ENCODE measurements at places on chromosomes 5 and 9.

DNA sequence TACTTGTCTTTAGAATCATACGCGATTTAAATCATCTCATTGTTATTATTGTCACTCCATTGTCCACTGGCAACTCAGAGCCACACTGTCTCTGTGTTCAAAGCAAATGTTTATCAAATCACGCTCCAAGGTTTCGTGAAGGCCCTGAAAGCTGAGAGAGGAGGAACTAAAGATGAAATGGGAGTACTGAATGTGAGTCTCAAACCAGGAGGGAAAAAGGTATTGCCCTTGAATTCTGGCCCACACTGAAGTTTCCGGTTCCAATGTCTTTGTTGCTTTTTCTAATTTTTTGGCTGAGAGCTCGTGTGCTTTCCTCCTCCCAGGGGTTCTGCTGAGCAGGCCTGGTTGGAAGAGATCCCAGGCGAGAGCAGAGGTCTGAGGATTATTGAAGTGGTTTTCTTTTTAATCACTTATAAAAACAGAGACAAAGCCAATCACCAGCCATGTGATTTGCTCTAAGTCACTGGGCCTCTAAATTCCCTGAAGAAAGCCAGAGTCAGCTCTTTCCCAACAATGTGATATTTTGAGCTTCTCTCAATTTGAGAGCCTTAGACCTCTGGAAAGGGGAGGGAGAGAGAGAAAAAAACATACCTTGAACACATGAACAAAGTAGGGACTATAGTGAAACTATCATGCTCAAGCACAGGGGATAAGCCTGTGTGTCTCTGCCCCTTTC, 420.8 kb upstream of the GRAMD2B start:
- peak; percentile 96 for DNase-seq

DNA sequence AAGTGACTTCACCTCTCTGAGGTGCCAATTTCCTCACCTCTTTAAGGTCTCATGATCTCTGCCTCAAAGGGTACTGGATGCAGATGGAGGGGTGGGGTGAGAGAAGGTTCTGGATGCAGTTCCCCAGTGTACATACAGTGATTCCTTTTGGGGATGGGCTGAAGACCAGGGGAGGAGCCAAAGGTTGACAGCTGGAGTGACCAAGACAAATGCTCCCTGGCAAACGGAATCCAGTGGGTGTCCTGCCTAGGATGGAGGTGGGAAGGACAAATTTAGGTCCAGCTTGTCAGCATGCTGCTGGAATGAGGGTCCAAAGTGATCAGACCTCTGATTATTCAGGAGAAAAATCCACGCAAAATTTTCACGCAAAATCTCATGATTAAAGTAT, 7.3 kb upstream of the LMX1B start:
- DNase-seq, result no peak

DNA sequence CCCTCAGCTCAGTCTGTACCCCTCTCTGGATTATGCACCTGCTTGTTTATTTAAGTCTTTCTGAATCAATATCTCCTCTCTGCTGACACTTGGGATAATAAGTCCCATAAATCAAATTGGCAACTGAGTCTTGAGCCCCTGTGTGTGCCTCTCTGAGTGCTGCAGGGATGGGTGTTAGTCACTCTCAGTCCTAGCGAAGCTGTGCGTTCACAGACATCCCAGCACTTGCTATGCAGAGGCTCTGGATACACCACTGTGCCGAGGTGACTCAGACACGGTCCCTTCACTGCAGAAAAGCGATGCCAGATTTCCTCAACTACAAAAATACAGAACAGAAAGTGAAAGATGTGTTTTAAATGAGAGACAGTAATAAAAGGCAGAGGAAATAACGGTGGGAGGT, 4.1 kb upstream of the KCNMB1 start:
- peak; percentile 28 for DNase-seq

- peak; percentile 92 for DNase-seq
These were observed 371.2 kb downstream of the NFIB start for GRCh38 chr9:13942695-13943094.

DNA sequence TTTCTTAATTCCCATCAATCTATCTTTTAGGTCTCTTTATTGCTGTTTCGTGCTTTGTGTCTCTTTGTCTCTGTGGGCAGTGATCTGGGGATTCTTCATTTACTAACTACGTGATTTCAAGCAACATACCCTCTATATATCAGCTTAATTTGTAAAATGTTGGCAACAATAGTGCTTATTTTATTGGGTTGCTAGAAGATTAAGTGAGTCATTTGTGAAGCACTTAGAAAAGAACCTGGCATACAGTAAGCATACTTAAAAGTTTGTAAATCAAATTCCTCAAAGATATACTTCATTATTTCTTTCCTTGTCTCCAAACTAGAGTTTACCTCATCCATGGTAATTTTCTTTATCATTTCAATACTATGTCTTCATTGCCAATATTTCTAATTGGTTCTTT, 669.7 kb downstream of the MAT2B start:
- peak; percentile 39 for DNase-seq

DNA sequence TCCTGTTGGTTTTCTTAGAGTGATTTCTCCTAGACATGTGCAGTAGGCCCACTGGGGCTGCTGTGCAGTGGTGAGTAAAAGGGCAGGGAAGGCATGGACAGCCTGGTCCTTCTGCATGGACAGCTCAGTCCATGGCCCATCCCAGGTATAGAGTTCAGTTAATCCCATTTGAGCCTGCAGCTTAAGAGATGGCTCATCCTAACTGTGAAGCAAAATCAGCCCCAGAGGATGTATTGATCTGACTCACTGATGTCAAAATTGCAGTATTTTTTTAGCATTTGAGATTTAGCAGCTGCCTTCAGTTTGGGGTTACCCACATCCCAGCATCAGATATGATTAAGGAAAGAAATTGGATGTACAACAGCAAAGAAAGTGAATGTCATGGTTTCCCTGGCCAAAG, 93.4 kb downstream of the PDE6A start:
- no peak for DNase-seq

GRCh38 chr5:157902449-157903116, 43.6 kb upstream of the CLINT1 start:
- DNase-seq, result no peak

GRCh38 chr5:82794876-82795275, 282.3 kb downstream of the TMEM167A start:
- DNase-seq, result no peak

DNA sequence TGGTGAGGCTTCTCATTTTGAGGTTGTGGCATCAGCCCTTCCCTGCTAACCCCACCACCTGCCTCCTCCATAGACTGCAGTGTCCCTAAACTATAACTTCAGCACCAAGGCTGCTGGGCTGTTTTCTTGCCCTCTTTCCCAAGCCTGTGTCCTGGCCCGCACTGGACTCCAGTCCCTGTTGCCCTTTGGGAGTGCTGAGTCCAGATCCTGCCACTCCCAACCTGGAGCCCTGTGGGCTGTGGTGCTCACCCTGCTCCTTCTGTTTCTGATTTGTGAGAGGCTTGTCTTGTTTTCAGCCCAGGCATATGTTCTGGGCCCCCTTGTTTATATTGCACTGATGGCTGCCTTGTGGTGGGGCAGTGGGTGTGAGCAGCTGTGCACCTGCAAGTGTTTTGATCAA, 39.7 kb upstream of the RNU6ATAC start:
- no peak for DNase-seq

GRCh38 chr9:22522206-22522740, 75.6 kb downstream of the DMRTA1 start:
- no peak for DNase-seq

DNA sequence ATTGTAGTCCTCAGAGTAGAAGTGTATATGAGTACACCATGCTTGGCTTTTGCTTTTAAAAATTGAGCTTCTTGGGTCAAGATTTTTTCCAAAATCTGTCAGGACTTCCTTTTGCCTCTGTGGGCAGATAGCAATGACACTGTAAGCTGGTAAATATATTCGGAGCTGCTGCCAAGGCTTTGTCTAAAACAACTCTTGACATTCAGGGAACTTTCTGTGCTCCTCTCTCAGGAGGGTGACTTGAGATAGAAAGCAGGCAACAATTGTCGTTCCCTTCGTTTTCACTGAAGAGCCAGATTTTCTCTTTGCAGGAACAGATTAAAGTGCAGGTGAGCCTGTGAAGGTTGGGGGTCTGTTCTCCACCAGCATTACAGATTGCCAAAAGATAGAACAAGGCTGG, 230.5 kb downstream of the MAST4 start:
- DNase-seq, result no peak

GRCh38 chr9:133057006-133057405, 4.8 kb upstream of the CEL start:
- DNase-seq, result no peak

GRCh38 chr5:142412581-142412980, 87.8 kb upstream of the SPRY4 start:
- DNase-seq, result no peak

DNA sequence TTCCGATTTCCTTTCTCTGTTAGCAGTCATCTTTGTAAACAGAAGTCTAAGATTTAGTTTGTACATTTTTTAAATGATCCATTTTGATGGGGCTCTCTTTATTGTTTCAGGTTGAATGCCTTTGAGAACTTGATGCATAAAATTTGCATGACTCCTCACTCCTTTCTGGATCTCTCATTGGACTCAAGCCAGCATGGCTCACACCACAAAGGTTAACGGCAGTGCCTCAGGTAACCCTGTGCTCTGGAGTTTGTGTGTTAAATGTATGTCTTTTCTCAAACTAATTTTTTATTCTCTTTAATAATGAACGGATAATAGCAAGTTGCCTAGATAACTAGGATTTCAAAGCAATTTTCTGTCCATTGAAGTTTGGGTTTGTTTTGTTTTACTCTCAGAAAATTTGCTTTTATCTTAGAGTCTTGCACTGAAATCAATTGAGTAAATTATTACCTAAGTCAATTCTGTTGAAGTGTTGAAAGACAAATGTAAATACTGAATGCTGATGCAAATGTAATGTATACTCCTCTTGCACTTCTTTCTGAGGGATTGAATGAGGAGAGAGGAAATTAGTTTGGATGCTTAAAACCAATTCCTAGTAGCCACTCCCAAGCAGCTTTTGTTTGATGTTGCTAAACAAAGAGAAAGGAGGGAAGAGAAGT, 164.6 kb upstream of the DMRT1 start:
- DNase-seq, result no peak

GRCh38 chr9:126642010-126642744, 28.4 kb downstream of the LMX1B start:
- DNase-seq, result no peak

- DNase-seq, result no peak
These were observed 523.0 kb upstream of the PTPRD start for GRCh38 chr9:11135851-11136250.

DNA sequence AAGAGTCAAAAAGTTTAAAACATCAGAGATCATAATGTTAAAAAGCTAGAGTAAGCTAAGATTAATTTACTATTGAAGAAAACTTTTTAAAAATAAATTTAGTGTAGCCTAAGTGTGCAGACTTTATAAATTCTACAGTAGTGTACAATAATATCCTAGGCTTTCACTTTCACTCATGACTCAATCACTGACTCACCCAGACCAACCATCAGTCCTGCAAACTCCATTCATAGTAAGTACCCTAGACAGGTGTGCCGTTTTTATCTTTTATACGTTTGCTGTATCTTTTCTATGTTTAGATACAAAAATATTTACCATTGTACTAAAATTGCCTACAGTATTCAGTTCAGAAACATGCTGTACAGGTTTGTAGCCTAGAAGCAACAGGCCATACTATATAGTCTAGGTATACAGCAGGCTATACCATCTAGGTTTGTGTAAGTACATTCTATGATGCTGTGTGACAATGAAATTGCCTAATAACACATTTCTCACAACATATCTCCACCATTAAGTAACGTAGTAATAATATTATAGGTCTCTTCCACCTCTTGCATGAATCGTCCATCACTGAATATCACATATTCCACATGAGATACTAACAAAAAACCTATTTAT, 59.2 kb downstream of the MEGF9 start:
- DNase-seq, result peak; percentile 5

DNA sequence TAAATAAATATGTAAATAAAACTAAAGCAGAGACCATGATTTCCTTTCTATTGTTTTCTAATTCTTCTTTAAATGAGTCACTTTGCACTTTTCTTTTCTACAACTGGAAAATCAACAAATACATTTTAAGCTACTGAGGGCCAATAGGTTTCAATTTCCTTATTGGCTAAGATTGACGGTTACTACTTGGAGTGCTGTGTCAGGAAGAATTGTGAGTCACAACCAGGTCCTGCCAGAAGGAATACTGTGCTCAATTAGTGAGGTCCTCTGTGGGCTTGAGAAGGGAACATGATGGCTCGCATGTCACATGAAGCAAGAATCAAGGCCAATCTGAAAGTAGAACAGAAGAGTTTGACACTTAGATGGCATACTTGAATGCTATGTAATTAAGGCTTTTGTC, 110.8 kb downstream of the HMHB1 start:
- DNase-seq, result peak; percentile 87

DNA sequence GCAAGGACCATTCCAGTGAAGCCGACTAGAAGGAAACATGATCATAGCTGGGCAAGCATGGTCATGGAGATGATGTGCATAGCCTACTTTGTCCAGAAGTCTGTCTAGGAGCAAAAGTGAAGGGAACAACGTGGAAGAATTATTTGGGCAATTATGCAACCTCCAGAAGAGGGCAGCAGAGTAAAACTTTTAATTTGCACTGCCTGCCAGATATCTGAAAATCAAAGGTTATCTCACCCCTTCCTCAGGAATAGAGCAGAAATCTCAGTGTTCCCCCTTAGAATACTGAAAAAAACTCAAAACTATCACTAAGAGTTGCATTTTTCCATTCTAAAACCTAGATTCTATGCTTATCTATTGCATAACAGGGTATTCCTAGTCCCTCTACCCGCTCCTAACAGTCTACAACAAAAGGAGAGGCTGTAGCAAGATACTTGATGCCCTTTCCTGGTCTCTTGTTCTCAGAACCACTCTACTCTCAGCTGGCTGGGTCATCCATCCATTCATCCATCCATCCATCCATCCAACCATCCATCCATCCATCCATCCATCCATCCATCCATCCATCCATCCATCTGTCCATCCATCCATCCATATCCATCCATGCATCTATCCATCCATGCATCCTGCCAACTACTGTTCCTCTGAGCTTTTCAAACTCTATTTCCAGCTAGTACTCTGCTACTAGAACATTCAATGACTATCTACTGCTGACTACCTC, 8.4 kb upstream of the SETD9 start:
- DNase-seq, result peak; percentile 42

DNA sequence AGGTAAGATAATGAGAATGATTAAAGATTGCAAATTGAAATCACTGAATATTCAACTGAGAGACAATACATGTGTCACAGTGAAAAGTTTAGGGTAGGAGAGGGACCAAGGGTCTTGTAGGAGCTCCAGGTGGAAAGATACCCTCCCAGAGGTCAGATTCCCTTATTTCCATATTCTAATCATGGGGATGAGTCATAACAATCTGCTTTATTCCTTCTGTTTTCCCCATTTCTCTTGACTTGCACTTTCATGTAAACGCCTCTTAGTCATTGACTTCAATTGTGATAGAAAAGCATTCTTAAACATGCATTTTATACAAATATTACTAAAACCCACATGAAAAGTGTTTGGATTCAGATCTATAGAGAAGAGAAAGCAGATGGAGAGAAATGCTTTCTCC, 81.3 kb upstream of the CTSL start:
- DNase-seq, result peak; percentile 6
